ENCODE measurements at places on chromosomes 11 and 22.

DNA sequence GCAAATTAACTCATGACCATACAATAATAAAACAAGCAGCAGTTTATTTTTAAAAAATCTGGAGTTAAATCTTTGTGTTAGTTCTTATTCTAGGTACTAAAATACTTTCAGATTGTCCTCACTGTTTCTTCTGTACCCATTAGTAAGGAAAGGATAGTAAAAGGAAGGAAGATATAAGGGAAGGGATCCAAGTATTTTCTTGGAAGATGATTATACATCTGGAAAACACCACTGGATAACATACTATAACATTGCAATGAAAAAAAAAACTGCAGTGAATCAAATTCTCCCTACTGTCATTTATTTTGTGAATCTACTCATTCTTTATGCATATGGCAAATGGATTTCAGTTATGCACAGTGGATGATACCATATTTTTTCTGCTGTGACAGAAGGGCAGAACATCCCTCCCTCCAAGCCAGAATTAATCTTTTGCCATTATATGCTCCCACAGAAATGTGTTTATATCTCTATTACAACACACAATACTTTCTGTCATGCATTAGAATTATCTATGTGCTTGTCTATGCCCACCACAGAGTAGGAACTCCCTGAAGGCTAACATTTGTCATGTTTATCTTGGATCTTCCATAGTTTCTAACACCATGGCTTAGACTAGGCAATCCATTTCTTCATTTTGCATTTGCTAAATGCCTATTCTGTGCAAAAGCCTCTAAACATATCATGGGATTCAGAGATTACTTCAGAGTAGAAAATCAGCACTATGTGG, 282.3 kb upstream of the CTSC start:
- no peak for DNase-seq

DNA sequence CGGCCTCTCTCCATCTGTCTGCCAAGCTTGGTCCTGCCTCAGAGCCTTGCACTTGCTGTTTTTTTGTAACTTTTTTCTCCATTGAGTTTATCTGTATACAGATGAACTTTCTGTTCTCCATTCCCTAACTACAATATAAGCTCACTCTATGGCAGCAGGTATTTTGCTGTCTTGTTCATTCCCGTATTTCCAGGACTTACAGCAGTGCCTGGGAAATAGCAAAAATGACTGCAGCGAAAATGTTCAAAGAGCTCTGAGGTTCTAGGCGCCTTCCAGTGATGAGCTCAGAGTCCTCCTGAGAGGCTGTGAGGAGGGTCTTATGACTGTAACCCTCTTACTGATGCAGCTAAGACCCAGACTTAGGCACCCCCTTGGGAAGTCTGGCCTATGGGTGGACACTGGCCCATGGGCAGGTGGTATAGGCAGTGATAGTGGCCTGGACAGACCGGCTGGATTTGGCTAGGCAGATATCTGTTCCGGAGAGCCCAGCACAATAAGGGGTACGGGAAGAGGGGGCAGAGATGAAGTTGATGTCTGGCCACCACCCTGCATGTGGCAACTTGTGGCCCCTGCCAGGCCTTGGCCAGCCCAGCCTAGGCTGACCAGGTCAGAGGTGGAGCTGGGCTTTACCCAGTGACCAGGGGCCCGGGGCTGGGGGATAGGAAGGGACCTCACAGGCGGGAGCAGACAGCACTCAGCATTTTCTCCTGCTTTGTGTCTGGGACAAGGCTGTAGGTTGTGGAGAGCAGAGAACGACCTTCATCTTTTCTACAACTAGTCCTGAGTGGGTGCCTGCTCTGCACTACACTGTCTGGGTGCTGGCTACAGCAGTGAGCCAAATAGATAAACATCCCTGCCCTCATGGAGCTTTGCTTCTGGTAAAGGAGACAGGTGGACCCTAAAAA, 4.6 kb downstream of the ATF4 start:
- no peak for DNase-seq

- peak; percentile 36 for DNase-seq
These were observed 34.6 kb downstream of the A4GALT start for GRCh38 chr22:42685941-42686653.

- peak; percentile 57 for DNase-seq
These were observed 14.8 kb downstream of the EXT2 start for GRCh38 chr11:44110231-44110679.

GRCh38 chr22:32080904-32081303, 37.8 kb downstream of the SLC5A1 start:
- DNase-seq = peak; percentile 62

- DNase-seq = no peak
These were observed 318.7 kb downstream of the TTC28 start for GRCh38 chr22:28360939-28361338.

GRCh38 chr11:64097468-64098317, 62.0 kb downstream of the FLRT1 start:
- DNase-seq = no peak

- DNase-seq = no peak
These were observed 225.6 kb downstream of the BLID start for GRCh38 chr11:121890377-121890776.

DNA sequence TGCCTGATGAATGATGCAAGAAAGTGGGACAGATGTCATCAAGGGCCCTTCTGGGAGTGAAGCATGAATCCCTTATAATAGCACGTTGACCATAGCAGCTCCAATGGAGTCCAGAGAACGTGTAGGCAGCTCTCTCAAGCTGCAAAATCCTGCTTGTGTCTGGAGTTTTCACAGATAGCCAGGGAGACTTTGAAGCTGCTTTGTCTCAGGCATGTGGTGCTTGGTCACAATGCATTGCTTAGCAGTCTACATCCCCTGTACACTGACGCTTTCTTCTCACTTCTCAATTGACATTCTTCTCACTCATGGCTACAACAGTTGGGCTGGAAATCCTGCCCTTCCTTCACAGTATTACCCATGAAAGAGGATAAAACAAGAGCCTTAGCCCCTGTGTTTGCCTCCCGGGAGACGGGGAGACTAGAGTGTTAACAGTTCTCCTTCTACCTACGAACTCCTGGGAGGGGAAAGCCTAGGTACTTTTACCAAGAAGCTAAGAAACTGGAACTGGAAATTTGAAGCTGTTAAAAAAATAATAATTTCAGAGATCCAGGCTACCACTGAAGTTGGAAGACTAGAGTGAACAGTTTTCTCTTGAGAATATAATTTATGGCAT, 20.7 kb upstream of the MMP7 start:
- DNase-seq = no peak

Measured in GM13976 (cell line).